ENCODE measurements at places on chromosomes 4 and X.

DNA sequence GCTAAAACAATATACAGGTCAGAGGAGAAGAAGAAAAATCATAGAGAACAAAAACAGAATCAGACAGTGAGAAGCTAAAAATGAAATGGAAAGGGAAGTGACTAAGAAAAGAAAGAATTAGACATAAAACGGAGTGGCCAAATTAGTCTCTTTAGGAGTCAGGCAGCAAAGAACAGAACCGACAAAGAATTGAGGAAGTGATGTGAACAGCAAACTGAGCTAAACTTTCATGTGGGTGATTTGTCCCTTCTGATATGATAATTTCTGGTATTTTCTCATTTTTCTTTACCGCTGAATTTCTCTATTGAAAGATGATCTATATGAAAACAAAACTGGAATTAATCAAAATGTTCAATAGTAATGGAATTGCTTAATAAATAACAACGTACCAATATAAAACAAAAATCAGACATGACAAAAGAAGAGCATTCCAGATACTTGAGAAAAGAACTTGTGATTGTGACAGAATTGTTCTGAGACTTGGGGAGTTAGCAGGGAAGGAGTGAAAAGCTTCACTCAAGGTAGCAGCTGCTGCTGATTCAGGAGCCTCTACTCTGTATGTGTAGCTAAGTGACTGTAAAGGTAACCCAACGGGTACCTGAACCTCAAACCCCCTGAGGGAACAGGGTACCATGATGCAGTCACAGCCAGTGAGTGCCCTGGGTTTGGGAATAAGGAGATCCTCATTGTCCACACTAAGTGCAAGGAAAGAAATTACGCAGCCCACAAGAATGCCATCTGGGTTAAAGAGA is 8.8 kb downstream of the TAPT1 start:
- no peak for DNase-seq

DNA sequence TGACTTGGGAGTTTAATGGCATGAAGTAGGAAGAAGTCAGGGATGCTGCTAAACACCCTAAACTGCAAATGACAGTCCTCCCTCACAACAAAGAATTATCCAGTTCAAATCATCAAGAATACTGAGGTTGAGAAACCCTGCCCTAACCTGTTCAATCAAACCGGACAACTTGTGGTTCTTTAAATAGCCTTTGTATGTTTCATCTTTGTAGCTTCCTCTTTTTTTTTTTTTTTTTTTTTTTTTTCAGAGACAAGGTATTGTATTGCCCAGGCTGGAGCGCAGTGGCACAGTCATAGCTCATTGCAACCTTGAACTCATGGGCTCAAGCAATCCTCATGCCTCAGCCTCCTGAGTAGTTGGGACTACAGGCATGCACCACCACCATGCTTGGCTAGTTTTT is 52.5 kb upstream of the TTC29 start:
- DNase-seq, result no peak

DNA sequence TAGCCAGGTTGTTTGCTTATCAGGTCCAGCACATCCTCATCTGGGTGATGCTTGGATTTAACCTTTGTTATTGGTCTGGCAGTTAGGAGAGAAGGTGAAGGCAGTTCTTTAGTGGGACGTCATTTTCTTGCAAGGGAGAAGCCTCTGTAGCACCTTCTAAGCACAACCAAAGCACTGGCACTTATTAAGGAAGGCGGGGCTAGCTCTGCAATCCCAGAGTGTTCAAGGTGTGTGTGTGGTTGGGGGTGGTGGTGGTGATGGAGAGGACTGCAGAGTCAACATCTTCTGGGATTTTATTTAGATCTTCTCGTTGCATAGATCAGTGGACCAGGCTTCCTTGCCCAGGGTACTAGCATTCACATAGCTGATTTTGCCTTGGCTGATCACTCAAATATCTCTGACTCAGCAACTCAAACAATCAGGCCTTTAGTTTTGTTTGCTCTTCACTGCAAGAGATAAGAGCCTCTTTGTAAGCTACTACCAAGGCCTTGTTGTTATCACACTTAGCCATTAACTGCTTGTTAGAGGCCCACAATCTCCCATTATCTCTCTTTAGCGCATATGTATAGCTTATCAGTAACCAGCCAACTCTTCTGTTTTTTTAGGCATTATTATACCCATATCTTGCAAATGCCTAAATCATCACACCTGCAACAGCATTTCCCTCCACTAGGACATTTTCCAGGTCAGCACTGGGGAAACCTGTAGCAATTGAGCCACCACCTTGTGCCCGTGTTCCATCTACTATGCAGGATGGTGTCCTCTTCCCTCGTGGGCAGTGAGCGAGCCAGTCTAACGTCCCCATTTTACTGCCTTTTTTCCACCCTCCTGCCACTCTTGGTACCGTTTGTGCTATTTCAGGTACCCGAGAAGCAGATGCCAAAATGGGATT is 36.5 kb upstream of the LINC00632 start:
- no peak for DNase-seq

DNA sequence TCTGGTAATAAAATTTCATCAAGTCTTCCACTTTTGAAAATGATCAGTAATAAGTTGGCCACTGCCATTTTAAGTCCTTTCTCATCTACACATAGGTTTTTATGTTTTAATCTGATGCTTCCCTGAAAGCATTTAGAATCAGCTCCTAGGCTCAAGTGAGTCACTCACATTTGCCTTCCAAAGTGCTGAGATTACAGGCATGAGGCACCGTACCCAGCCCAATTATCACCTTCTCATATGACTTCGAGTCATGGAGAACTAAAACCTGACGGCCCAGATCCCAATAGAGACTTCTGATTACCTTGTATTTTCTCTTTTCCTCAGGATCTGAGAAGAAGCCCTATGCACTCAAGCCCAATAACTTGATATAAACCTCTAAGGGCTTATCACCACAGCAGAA is 140.8 kb downstream of the OPHN1 start:
- no peak for DNase-seq

DNA sequence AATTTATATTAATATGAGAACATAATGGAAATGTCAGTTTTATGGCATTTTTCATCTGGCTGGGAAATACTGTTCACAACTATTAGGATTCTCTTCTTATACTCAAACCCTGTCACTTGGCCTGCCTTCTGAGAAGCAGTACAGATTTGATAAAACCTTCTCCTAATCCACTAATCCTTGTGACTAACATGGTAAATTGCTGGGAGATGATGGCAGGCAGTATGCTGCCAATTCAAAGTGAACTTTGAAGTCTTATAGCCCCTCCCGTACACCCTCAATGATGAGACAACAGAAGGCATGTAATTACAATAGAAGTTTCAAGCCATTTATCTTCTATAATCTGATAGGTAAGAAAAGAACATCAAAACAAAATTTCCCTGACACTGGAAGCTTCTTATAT is 36.9 kb downstream of the PAQR3 start:
- DNase-seq, result no peak

DNA sequence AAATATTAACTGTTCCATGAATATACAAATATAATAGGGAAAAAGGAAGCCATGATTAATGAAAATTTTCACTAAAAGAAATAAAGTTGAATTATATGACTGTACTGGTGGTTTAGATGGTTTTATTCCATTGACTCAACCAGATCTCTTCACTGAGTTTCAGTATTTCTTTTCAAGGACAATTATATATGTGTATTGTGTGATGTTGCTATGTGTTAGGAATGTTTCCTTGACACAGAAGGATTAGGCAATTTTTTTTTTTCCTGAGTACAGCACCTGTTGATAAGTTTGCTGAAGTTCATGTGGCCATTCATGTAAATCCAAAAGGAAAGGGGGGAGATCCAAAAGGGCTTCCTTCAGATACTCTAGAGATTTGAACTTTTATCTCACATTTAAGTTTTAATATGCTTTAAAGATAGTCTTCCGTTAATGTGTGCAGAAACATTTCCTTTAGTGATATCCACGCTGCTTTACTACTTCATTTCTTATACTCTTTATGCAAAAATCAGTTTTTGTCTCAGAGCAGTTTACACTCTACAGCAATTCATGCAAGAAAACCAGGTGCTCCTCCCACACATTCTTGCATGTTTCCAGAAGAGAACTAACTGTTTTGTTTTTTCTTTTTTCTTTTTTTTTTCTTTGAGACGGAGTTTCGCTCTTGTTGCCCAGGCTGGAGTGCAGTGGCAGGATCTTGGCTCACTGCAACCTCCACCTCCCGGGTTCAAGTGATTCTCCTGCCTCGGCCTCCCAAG is 249.1 kb downstream of the RPA4 start:
- DNase-seq, result no peak

- no peak for DNase-seq
These were observed 1.1 kb upstream of the SEPTIN6 start for GRCh38 chrX:119693996-119694451.

Data from right lobe of liver (tissue), 6 donors.